Stomach (tissue), 19 donors: ENCODE measurements at places on chromosomes 1 and 21. TPM values are rescaled to one million over a fixed set of nuclear protein-coding genes. Genes with fewer than 3 reads are reported as not detected.

NBPF19 gene
- 3.5 TPM for polyA plus RNA-seq

RBP7 gene
- polyA plus RNA-seq, result 18.8 TPM

RHBDL2 gene
- 4.3 TPM for polyA plus RNA-seq

PGLYRP3 gene
- polyA plus RNA-seq, result not detected

FHL3 gene
- polyA plus RNA-seq, result 18.1 TPM

C1orf94 gene
- polyA plus RNA-seq, result not detected

ATAD3C gene
- 0.25 TPM for polyA plus RNA-seq

MEX3A gene
- 0.25 TPM for polyA plus RNA-seq

GRCh38 chr1:169081503-169082123 lies 24.9 kb upstream of the ATP1B1 start:
- H3K4me3 ChIP-seq, result no peak overlapping the region
- no peaks in the 10 kb centered on the region for H3K36me3 ChIP-seq
- no peak overlapping the region for H3K27ac ChIP-seq
- H3K4me1 ChIP-seq, result no peaks in the 10 kb centered on the region

DNA sequence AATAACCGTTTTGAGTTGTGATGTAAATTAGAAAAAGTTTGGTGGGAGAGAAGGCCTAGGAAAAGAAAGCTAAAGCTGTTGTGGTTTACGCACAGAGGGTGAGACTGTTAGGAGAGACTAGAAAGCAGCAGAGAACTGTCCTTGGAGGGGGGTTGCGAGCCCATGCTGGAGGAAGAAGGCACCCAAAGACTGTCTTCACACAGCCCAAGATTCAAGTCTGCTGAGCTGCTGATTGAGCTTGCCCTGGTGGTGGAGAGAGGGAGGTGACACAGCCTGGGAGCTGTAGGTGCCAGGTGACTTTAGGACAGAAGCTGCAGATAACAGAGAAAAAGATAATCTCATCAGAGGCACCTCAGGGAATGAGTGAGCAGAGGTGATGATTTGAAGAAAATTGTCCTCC lies 18.3 kb upstream of the TLR5 start:
- no peaks in the 10 kb centered on the region for H3K4me1 ChIP-seq
- no peaks in the 10 kb centered on the region for H3K27me3 ChIP-seq
- no peak overlapping the region for H3K4me3 ChIP-seq
- DNase-seq, result no peak

GRCh38 chr1:19476450-19477190 lies 8.7 kb downstream of the CAPZB start:
- H3K4me1 ChIP-seq, result peaks cover 100% of the 10 kb centered on the region
- H3K36me3 ChIP-seq, result no peaks in the 10 kb centered on the region
- no peaks in the 10 kb centered on the region for H3K27me3 ChIP-seq
- no peak for DNase-seq
- peak overlapping the region; percentile 74 for H3K27ac ChIP-seq

DNA sequence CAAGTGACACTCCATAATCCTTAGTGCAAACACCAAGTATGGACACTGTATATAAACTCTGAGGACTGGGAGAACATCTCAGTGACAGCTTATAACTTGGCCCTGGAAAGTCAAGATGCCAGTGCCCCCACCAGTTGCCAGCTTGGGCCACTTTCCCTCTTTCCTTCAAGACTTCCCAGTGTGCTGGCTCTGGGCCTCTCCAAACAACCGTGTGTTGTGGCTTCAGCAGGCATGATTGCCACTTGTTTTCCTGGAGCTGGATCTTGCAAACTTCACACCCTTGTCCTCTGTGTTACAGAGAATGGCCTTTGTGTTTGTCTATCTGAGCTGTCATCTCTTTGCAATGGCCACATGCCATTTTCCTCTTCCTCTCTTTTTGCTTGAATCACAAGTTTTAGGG lies 37.0 kb downstream of the CCDC185 start:
- H3K4me3 ChIP-seq, result no peak overlapping the region
- H3K4me1 ChIP-seq, result no peaks in the 10 kb centered on the region
- peak; percentile 31 for DNase-seq
- no peaks in the 10 kb centered on the region for H3K36me3 ChIP-seq
- H3K27me3 ChIP-seq, result no peaks in the 10 kb centered on the region
- H3K27ac ChIP-seq, result no peak overlapping the region

DNA sequence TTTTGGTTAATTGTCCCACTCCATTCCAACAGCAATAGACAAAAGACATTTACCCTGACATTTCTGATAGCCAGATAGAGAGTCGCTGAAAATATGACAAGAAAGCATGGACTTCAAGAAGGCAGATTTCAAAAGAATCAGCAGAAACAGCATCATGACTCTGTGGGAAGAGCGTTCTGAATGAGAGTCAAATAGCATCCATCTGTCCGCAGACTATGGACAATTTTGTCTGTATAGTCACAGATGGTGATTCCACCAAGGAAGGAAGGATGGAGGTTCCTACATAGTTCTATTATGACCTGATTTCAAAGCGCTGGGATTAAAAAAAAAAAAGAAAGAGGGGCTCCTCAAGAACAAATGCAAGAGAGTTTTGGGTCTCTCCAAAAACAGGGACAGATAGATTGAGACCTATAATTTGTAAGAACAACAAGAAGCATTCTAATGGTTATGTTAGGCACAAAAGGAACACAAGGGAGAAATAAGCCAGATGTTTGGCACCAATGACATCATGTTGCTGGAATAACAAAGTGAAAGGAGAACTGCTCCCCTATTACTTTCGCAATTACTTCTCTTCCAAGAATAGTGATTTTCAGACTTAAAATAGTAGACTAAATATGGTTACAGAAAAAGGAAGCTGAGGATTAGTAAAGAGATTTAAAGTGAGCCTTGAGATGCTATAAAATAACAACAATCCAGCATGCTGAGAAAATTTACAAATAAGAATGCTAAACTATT lies 28.5 kb downstream of the NIBAN1 start:
- no peak for DNase-seq
- H3K27me3 ChIP-seq, result no peaks in the 10 kb centered on the region
- H3K4me3 ChIP-seq, result no peak overlapping the region
- H3K27ac ChIP-seq, result peak overlapping the region; percentile 58
- peaks cover 47% of the 10 kb centered on the region for H3K4me1 ChIP-seq
- no peaks in the 10 kb centered on the region for H3K36me3 ChIP-seq

- no peaks in the 10 kb centered on the region for H3K36me3 ChIP-seq
- H3K4me3 ChIP-seq, result no peak overlapping the region
- DNase-seq, result no peak
- no peak overlapping the region for H3K27ac ChIP-seq
Measured at GRCh38 chr1:194515916-194516315, 1329.5 kb upstream of the B3GALT2 start.

GRCh38 chr1:207248544-207249198 lies 72.8 kb upstream of the CD55 start:
- H3K4me1 ChIP-seq, result peaks cover 14% of the 10 kb centered on the region
- DNase-seq, result no peak
- no peaks in the 10 kb centered on the region for H3K36me3 ChIP-seq
- H3K4me3 ChIP-seq, result no peak overlapping the region

DNA sequence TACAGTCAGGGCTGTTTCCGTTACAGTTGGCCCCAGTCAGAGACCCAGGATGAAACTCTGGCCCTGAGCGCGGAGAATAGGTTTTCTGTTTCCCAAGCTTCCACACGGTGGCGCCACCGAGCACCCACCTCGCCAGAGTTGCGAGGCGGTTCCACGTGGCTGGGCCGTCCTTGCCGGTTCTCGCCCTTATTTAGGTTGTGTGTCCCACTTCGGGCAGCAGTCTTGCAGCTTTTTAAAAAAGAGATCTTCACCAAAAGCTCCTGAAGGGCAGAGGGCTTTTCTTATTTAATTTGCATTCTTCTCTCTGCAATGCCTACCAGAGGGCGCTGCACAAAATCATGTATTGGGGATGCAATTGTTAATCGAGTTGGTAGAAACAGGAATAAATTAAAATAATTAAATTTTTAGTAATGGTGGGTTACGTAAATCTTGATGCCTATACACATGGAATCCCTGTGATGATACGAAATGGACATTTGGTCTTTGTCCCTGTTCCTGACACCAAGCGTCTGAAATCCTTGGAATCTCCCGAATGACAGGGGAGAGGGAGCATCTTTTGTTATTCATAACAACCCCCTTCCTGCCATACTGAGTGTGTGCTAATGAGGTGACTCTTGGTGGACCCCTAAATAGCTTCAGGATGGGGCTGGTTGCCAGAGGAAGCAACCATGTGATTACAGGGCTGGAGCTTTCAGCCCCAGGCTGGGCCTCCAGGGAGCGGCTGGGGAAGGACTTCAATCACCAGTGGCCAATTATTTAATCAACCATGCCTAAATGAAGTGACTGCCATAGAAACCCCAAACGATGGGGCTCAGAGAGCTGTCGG lies 5.6 kb upstream of the S100A7 start:
- H3K36me3 ChIP-seq, result no peaks in the 10 kb centered on the region
- H3K4me3 ChIP-seq, result no peak overlapping the region
- H3K27ac ChIP-seq, result no peak overlapping the region
- DNase-seq, result peak; percentile 42
- no peaks in the 10 kb centered on the region for H3K27me3 ChIP-seq

DNA sequence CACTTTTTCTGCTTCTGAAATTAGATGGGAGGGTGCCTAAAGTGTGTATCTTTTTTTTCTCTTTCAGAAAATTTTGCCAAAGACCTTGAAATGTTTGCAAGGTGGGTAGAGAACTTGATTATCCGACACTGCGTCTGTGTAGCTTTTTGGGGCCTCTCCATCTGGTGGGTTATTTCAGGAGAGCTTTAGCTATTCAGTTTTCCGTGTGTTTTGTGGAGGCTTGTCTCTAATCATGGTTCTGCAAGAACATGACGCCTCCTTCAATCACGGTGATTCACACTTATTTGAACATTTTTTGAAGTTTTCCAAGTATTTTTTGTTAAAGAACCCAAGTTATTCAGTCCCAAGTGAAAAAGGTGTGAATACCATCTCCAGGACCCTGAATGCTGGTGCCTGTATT lies 4.4 kb downstream of the CENPS start:
- H3K27ac ChIP-seq, result no peak overlapping the region
- no peaks in the 10 kb centered on the region for H3K27me3 ChIP-seq
- H3K4me1 ChIP-seq, result peaks cover 12% of the 10 kb centered on the region
- H3K4me3 ChIP-seq, result no peak overlapping the region
- DNase-seq, result no peak

- peaks cover 4% of the 10 kb centered on the region for H3K4me1 ChIP-seq
- no peaks in the 10 kb centered on the region for H3K27me3 ChIP-seq
- H3K4me3 ChIP-seq, result no peak overlapping the region
- H3K27ac ChIP-seq, result no peak overlapping the region
- no peak for DNase-seq
- H3K36me3 ChIP-seq, result peaks cover 21% of the 10 kb centered on the region
Measured at GRCh38 chr21:17560377-17561025, 47.7 kb downstream of the CXADR start.

DNA sequence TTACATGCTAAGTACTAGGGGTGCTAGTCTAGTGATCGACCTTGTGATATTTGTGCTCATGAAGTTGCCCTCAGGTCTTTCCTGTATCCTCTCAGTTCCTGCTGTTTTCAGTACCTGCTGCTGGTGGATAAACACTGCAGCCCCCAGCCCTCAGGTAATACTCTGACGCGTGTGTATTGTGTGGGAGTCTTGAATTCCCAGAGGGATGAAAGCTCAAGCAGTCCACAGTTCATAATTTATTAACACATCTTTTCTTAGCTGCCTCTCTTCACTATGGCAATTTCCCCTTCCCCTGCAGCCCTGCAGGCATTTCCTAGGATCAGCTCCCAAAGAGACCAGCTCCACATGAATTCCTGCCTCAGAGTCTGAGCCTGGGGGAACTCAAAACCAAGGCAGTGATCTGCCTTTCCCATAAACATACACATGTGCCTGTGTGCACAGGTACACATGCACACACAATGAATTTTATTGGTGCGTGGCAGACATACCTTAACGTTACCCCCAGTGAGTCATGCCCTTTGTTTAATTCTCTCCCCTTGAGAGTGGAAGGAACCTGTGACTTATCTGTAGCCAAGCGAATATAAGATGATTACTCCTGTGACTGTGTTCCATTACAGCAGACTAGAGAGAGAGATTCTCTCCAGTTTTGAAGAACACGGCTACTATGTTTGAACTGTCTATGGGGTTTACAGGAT lies 14.1 kb upstream of the HMGCS2 start:
- DNase-seq, result peak; percentile 59
- no peaks in the 10 kb centered on the region for H3K36me3 ChIP-seq
- peaks cover 55% of the 10 kb centered on the region for H3K4me1 ChIP-seq
- no peak overlapping the region for H3K4me3 ChIP-seq

DNA sequence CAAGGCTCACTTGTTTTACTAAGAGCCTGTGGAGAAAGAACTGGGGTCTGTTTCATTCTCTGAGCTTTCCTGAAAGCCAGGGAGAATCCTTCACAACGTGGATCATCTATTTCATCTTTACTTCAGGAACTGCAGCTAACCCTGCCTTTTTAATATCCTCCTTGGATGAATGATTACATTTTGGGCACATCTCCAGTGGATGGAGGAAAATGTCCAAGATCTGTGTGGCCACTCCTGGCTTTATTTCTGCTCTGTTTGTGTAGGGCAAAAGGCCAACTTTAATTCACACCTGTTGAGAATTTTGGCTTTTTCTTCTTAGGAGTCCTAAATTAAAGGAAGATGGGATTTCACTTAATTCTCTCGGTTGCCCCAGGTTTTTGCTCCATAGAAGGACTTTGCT lies 69.5 kb upstream of the CACNA1E start:
- no peak overlapping the region for H3K27ac ChIP-seq
- H3K36me3 ChIP-seq, result no peaks in the 10 kb centered on the region
- H3K4me3 ChIP-seq, result no peak overlapping the region
- H3K27me3 ChIP-seq, result peaks cover 14% of the 10 kb centered on the region

DNA sequence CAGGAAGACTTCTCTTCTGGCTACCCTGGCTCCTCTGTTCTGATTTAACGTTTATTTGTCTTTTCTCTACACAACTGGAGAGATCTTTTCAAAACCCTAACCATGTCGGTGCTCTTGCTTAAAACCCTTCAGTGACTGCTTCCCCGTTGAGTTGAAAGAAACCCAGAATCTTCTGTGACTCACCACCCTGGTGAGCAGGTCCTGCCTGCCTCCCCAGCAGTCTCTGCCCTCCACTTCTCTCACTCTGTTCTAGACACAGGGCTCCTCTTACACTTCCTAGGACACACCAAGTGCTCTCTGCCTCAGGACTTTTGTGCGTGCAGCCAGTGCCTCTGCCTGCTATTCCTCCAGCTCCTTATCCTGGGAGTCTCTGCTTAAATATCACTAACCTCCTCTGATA lies 131.4 kb downstream of the IER5 start:
- DNase-seq, result no peak
- no peaks in the 10 kb centered on the region for H3K36me3 ChIP-seq
- H3K4me1 ChIP-seq, result no peaks in the 10 kb centered on the region

GRCh38 chr1:52140633-52141512 lies 1.0 kb upstream of the ZFYVE9 start:
- H3K36me3 ChIP-seq, result no peaks in the 10 kb centered on the region
- H3K4me3 ChIP-seq, result peak overlapping the region; percentile 94
- no peaks in the 10 kb centered on the region for H3K27me3 ChIP-seq

DNA sequence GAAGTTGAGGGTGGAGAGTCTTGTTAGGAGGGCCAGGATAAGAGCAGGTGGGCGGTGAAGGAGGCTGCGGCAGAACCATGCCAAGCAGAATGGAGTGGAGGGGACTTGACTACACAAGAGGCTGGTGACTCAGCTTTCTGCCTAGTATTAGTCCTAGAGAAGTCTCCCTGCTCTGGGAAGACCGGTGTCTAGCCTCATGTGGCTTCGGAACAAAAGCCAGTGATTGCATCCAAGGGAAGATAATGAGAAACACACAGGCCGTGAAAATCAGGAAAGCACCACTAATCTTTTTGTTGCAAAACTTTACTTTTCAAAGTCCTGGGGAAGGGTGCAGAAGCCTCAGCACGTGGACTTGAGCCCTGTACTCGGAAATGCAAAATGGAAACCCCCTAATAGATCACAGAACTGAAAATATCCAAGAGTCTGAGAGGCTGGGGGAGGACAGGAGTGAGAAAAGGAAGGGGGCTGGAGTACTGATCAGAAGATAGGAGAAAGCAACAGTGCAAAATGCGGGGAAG lies 31.4 kb downstream of the DDR2 start:
- H3K27ac ChIP-seq, result no peak overlapping the region
- no peak for DNase-seq
- no peak overlapping the region for H3K4me3 ChIP-seq
- peaks cover 19% of the 10 kb centered on the region for H3K4me1 ChIP-seq
- no peaks in the 10 kb centered on the region for H3K27me3 ChIP-seq
